ENCODE measurements at places on chromosomes 6 and 20.

- DNase-seq: no peak
Observed at GRCh38 chr6:19180348-19181072, 656.7 kb upstream of the ID4 start.

- no peak for DNase-seq
Observed at GRCh38 chr20:63964412-63964811, 5.3 kb downstream of the ZNF512B start.

- no peak for DNase-seq
Observed at GRCh38 chr20:43513372-43513930, 6.0 kb downstream of the L3MBTL1 start.

- DNase-seq: no peak
Observed at GRCh38 chr20:29296256-29297230, 1960.9 kb upstream of the DEFB115 start.

DNA sequence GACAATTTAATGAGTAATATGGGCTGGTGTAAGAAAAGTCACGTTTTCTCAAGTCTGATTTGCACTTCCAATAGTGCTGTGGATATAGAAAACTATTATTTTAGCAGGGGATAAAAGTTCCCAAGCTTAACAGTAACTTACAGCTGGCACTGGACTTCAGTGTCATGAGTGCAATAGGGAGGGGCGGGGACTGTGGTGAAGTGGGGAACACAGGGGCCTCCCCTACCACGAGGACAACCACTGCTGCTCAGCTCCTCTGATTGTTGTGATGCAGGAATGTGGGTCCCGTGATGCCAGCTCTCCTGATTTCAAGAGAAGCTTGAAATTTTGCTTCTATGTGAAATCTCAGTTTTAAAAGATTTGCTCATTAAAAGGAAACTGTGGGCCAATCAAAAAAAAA is 24.0 kb downstream of the SLC13A3 start:
- no peak for DNase-seq

Measured in mesothelial cell of epicardium (in vitro differentiated cells).